ENCODE measurements at places on chromosomes 7 and 10.

DNA sequence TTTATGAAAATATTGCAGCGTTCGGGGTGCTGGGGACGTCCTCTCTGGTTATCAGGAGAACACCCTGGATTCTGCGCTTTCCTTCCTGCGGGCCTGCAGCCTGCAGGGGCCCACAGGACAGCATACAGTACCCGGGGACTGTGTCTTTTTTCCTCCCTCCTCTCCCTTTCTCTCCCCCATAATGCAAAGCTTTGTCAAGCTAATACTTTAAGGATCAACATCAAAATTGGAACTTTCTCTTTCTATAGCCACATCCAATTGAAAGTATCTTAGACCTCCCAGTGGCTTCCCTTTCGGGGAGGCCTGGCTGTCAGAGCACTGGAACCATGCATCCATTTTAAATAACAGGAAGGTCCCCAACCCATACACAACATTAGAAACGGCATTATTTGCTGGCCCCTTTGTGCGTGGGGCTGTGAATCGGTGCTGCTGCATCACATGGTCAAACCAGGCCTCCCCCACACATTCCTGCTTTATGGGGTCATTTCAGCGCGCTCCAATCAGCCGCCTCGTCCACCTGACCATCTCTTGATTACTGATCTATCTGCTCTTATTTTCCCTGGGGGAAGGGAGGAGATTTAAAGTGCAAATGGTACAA, 505.1 kb downstream of the DNAJB6 start:
- no peak for DNase-seq

- DNase-seq = no peak
Observed at GRCh38 chr7:158054081-158054480, 533.5 kb downstream of the PTPRN2 start.

DNA sequence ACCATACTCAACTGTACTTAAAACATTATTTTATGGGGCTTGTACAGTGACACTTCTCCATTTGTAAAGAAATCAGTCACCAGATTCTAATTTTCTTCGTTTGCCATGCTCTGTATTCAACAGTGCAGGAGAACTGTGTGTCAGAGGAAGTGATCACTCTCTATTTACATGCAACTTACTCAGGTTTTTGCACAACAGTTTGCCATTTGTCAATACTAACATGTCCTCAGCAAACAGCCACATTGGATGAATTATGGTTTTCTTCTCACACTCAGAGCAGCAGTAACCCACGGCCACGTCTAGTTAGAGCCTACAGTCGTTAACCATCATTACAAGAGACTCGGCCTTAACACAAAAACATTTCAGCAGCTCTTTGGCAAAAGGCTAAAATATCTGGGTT, 69.2 kb upstream of the SP4 start:
- DNase-seq = no peak

GRCh38 chr7:30617359-30617758, 22.7 kb downstream of the GARS1 start:
- no peak for DNase-seq

GRCh38 chr7:76267107-76267893, 35.2 kb upstream of the HSPB1 start:
- DNase-seq = no peak

GRCh38 chr10:48343106-48343505, 36.6 kb downstream of the MAPK8 start:
- no peak for DNase-seq

GRCh38 chr7:37656913-37657530, 26.5 kb upstream of the GPR141 start:
- no peak for DNase-seq
